CD8-positive, alpha-beta memory T cell (primary cell): ENCODE measurements at places on chromosomes 7 and 10. TPM values are rescaled to one million over a fixed set of nuclear protein-coding genes. Genes with fewer than 3 reads are reported as not detected.
A peak's percentile ranks its signal among the peaks of the same experiment; 100 is the strongest.

TMEM196 gene
- not detected for total RNA-seq

IL15RA gene
- total RNA-seq = 33.5 TPM

FAM131B gene
- 2.8 TPM for total RNA-seq

PNLIPRP1 gene
- not detected for total RNA-seq

PAPOLB gene
- not detected for total RNA-seq

AMZ1 gene
- total RNA-seq = 0.07 TPM

RBP3 gene
- total RNA-seq = not detected

TRIM73 gene
- total RNA-seq = 4.7 TPM

COA1 gene
- total RNA-seq = 75.9 TPM

WNT8B gene
- total RNA-seq = not detected

ANLN gene
- 29.1 TPM for total RNA-seq

DNA sequence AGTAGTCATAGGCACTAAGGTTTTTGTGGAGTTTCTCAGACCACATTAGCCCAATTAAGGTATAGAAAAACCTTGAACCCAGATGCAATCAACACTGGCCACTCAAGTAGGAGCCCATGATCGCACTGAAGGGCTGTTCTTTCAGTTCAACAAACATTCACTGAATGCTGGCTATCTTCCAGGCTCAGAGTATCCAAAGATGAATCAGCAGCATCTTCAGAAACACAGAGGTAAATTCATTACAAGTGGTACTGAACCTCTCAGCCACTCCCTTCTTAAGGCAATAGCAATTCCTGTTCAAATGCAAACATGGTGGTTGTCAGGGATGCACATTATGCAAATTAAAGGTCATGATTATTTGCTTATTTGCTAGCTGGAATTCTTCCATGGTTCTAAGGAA, 17.1 kb downstream of the KCNK18 start:
- no peaks in the 10 kb centered on the region for H3K36me3 ChIP-seq
- DNase-seq = no peak
- H3K27ac ChIP-seq = no peak overlapping the region
- no peak overlapping the region for H3K4me3 ChIP-seq
- H3K27me3 ChIP-seq = peaks cover 9% of the 10 kb centered on the region

DNA sequence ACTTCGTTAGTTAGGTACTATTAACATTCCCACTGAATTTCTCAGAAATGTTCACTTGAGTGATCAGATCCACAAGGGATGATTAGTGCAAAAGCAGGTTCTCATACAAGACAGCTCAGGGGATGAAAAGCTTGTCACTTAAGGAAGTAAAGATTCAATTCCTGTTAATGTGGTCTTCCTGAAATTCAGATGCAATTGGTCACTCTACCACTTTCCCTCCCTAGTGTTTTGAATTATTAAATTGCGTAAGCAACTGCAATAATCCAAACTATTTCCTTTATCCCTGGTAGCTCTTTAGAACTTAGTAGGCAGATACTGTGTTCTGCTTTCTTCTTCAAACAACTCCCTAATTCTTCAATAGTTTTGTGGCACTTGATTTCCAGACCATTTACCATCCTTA, 121.4 kb downstream of the MAGI2 start:
- H3K36me3 ChIP-seq = no peaks in the 10 kb centered on the region
- no peak overlapping the region for H3K4me3 ChIP-seq
- H3K4me1 ChIP-seq = no peaks in the 10 kb centered on the region

DNA sequence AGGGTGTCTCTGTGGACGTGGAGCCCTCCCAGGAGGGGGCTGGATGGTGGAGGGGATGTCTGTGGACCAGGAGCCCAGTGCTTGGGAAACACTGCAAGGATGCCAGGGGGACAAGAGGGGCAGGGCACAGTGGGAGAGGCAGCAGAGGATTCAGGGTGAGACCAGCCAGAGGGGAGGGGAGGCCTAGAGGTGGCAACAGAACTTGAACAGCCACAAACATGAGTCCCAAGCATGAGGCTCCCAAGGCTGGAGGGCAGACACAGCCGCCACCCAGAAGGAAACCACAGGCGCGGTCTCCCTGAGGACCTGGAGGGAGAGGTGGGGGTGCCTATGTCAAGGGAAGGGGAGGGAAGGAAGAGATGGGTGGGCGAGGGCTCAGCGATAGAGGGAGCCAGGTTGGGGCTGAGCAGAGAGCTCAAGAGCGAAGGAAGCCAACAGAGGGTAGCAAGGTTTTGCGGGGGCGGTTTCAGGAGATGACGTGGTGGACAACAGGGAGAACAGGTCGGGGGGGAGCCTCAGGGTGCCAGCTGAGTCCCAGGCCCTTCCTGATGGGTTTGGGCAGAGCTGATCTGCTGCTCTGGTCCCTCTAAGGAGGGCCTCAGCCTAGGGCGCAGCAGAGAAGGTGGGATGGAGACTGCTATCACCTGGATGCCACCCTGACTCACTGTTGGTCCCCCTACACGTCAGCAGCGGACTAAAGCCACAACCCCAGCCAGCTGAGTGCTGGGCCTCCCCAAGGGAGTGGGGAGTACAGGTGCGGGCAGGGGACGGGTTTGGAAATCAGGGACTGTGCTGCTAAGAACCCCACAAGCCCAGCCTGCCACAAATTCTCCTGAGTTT, 6.7 kb upstream of the PILRA start:
- DNase-seq = no peak
- peaks cover 10% of the 10 kb centered on the region for H3K4me1 ChIP-seq
- no peak overlapping the region for H3K4me3 ChIP-seq
- no peak overlapping the region for H3K27ac ChIP-seq
- H3K27me3 ChIP-seq = no peaks in the 10 kb centered on the region

DNA sequence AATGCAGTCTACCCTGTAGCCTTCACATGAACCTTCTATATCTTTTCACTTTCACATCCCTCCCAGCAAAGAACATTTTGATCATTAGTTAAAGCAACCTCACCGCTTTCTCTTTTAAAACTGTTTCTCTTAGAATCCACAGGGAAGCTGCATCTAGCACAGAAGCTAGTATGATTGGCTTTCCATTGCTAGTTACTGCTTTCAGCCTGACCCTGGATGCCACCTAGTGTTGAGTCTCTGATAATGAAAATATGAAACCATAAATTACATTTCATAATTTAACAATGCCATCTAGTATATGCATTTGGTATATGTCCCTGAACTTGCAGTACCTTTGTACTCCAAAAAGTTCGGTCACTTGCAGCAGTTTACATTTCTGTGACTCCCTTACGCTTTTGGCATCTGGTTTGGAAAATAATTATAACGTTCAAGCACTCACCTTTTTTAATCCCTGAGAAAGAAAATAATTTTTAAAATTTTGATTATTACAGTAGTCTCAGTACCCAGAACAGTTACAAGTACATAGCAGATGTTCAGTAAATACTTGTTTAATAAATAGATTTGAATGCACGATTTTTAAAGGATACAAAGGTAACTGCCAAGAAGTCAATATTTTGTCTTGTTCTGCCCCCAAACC, 22.7 kb downstream of the CISD1 start:
- no peak for DNase-seq
- no peaks in the 10 kb centered on the region for H3K36me3 ChIP-seq
- no peaks in the 10 kb centered on the region for H3K4me1 ChIP-seq
- no peaks in the 10 kb centered on the region for H3K27me3 ChIP-seq
- no peak overlapping the region for H3K4me3 ChIP-seq

- H3K27ac ChIP-seq = no peak overlapping the region
- no peak for DNase-seq
- no peak overlapping the region for H3K4me3 ChIP-seq
- no peaks in the 10 kb centered on the region for H3K4me1 ChIP-seq
- no peaks in the 10 kb centered on the region for H3K27me3 ChIP-seq
Measured at GRCh38 chr10:31557854-31558253, 238.8 kb downstream of the ZEB1 start.

- no peaks in the 10 kb centered on the region for H3K36me3 ChIP-seq
- DNase-seq = no peak
- no peaks in the 10 kb centered on the region for H3K27me3 ChIP-seq
Measured at GRCh38 chr10:130557181-130557845, 421.1 kb downstream of the GLRX3 start.

- no peaks in the 10 kb centered on the region for H3K27me3 ChIP-seq
- no peaks in the 10 kb centered on the region for H3K36me3 ChIP-seq
- H3K4me1 ChIP-seq = peaks cover 99% of the 10 kb centered on the region
- peak overlapping the region; percentile 19 for H3K4me3 ChIP-seq
Measured at GRCh38 chr10:22630234-22631174, 83.9 kb downstream of the PIP4K2A start.

DNA sequence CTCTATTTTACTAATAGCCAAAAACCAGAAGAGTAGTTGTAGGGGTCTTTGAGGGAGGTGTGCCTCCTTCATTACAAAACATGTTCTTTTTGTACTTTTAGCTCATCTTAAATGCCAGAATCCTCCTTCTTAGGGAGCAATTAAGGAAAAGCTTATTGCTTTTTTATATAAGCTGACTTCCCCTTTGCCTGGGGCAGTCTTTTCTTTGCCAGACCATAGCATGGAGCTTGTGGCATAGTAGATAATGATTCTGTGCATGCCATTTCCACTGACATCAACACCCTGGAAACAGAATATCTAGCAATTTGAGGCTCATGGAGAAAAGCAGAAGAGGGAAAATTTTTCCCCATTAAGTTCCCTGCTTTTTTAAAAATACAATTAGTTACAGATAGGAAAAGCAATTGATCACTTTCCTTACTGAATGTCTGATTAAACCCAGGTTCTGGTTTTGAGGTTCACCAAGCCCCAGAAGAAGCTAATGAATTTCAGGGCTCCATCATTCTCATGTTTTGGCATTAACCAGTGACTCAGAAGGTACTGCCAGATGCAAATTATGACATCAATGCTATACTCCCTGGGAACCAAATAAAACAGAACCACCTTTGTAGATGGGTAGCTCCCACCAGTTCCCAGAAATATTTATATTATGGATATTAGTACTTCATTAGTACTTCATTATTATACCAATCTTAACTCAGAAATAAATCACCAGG, 410.6 kb downstream of the KCNMA1 start:
- no peak for DNase-seq
- no peak overlapping the region for H3K27ac ChIP-seq
- no peaks in the 10 kb centered on the region for H3K4me1 ChIP-seq
- no peaks in the 10 kb centered on the region for H3K27me3 ChIP-seq

- DNase-seq = no peak
- no peak overlapping the region for H3K27ac ChIP-seq
- H3K4me3 ChIP-seq = no peak overlapping the region
- H3K36me3 ChIP-seq = no peaks in the 10 kb centered on the region
Measured at GRCh38 chr10:104348601-104349000, 5.0 kb upstream of the CFAP58 start.

- no peaks in the 10 kb centered on the region for H3K4me1 ChIP-seq
- DNase-seq = no peak
- no peak overlapping the region for H3K4me3 ChIP-seq
- no peaks in the 10 kb centered on the region for H3K36me3 ChIP-seq
Measured at GRCh38 chr10:25078658-25079431, 62.4 kb downstream of the THNSL1 start.

DNA sequence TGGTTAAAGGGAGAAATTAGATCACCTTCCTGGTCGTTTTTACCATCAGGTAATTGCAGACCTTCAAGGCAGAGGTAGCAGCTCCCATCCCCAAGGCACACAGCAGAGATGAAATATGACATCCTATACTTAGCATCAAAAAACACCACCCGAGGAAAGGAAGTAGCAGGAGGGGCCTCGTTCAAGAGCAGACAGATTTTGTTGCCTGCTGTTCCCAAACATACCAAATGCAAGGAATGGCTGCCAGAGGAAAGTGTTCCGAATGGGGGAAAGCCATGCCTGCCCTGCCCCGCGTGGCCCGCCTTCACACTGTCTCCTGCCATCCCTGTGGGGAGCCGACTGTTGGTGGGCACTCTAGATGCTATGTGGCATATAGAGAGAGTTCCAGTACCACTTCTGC, 18.0 kb downstream of the FKBP6 start:
- H3K36me3 ChIP-seq = no peaks in the 10 kb centered on the region
- no peak overlapping the region for H3K27ac ChIP-seq
- H3K27me3 ChIP-seq = no peaks in the 10 kb centered on the region
- DNase-seq = no peak

GRCh38 chr7:21616796-21617436, 74.1 kb downstream of the DNAH11 start:
- DNase-seq = no peak
- no peaks in the 10 kb centered on the region for H3K36me3 ChIP-seq
- no peak overlapping the region for H3K27ac ChIP-seq
- no peaks in the 10 kb centered on the region for H3K4me1 ChIP-seq
- H3K4me3 ChIP-seq = no peak overlapping the region

DNA sequence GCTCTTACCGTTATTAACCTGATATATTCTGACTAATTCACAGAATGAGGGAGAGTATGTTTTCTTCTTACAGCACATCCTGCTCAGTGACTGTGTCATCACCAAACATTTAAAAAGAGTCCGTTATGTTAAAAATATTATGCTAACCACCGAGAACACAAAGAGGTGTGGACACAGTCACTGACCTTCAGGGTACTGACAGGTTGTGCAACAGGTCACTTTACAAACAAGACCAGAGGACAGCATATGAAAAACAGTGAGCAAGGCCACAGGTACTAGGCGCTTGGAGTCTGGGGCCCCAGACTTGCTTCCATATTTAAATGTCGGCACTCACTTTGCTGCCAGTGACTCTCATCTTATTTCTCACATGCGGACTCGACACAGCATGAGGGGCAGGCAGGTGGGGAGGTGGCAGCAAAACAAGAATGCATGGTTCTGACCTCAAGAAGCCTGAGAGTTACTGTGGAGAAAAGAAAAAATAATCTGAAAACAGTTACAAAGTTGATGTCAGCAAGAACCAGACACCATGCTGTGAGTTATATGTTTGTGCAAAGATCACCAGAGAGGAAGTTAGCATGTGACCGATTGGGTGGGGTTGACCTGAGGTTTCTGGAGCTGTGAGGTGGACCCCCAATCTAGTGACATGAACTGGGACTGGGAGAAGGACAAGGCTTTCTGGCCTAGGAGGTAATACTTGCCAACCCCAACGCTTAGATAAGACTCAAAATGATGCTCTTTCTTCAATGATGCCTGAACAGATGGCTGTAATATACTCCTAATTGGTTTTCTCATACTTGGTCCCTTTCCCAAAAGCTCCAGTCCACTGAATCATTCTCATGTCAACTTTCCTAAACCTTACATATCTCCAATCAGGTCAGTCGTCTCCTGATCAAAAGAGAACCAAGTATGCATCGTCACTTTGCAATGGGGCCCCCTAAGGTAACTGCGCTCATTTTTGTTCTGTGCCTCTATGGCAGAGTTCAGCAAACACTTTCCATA, 102.4 kb downstream of the HIPK2 start:
- no peak for DNase-seq
- H3K27ac ChIP-seq = no peak overlapping the region
- H3K36me3 ChIP-seq = no peaks in the 10 kb centered on the region
- no peaks in the 10 kb centered on the region for H3K4me1 ChIP-seq

GRCh38 chr10:124971276-124971675, 29.4 kb downstream of the ZRANB1 start:
- H3K36me3 ChIP-seq = peaks cover 18% of the 10 kb centered on the region
- no peaks in the 10 kb centered on the region for H3K27me3 ChIP-seq
- H3K27ac ChIP-seq = no peak overlapping the region
- no peak for DNase-seq

- peaks cover 26% of the 10 kb centered on the region for H3K27me3 ChIP-seq
- H3K4me1 ChIP-seq = no peaks in the 10 kb centered on the region
- no peak overlapping the region for H3K4me3 ChIP-seq
Measured at GRCh38 chr7:29567174-29567573, 3.5 kb downstream of the PRR15 start.

GRCh38 chr10:36606234-36606839, 519.1 kb upstream of the ANKRD30A start:
- no peak overlapping the region for H3K27ac ChIP-seq
- no peaks in the 10 kb centered on the region for H3K4me1 ChIP-seq
- H3K4me3 ChIP-seq = no peak overlapping the region

GRCh38 chr7:6446838-6447580, 745 bp downstream of the DAGLB start:
- H3K36me3 ChIP-seq = peaks cover 10% of the 10 kb centered on the region
- H3K4me3 ChIP-seq = peak overlapping the region; percentile 97
- no peaks in the 10 kb centered on the region for H3K27me3 ChIP-seq
- H3K27ac ChIP-seq = peak overlapping the region; percentile 85
